Upper lobe of left lung (tissue), 6 donors: ENCODE measurements at places on chromosomes 16 and 17. TPM values are rescaled to one million over a fixed set of nuclear protein-coding genes. Genes with fewer than 3 reads are reported as not detected.

GRCh38 chr17:38898812-38899348, 26.5 kb upstream of the LASP1NB start:
- H3K27ac ChIP-seq: peak overlapping the region; percentile 73
- H3K4me3 ChIP-seq: no peak overlapping the region
- DNase-seq: no peak
- no peaks in the 10 kb centered on the region for H3K27me3 ChIP-seq

DNA sequence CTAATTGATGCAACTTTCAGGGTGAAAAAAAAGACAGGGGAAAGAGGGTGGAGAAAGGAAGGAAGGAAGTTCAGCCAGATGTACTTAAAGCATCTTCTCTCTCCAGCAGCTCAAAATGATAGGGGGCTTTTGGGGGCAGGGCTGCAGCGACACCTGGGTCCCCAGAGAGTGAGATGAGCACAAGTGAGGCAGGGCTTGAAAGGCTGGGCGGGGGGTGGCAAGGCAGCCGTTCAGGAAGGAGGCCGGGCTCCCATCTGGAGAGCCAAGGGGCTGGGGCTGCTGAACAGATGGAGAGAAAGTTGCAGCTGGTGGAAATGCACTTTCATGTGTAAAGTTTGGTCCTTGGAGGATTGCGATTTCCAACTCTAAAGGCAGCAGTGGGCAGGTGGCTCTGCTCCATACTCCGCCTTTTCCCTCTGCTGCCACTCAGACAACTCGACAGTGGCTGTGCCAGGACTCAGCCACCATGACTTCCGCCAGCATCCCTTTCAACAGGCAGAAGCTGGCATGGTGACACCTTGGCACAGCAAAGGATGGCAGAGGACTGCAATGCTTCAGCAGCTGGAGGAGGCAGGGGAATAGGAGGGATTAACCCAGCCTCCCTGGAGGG, 7.7 kb downstream of the SLC35B1 start:
- H3K36me3 ChIP-seq: peaks cover 51% of the 10 kb centered on the region
- peak; percentile 39 for DNase-seq
- H3K4me3 ChIP-seq: no peak overlapping the region
- H3K4me1 ChIP-seq: peaks cover 3% of the 10 kb centered on the region
- no peaks in the 10 kb centered on the region for H3K27me3 ChIP-seq

- peak within 1 kb of the TSS; percentile 92 for H3K27ac ChIP-seq
- peaks cover 15% of the 10 kb centered on the region for H3K4me1 ChIP-seq
- peaks cover 6% of the 10 kb centered on the region for H3K27me3 ChIP-seq
- H3K4me3 ChIP-seq: peak within 1 kb of the TSS; percentile 64
- DNase-seq: peak; percentile 91
Measured at GRCh38 chr17:42760652-42761581, at the start of gene RAMP2. TSS of gene RAMP2 (plus strand) at chr17:42761227. CDS start at chr17:42761262, 35 bp downstream.

DNA sequence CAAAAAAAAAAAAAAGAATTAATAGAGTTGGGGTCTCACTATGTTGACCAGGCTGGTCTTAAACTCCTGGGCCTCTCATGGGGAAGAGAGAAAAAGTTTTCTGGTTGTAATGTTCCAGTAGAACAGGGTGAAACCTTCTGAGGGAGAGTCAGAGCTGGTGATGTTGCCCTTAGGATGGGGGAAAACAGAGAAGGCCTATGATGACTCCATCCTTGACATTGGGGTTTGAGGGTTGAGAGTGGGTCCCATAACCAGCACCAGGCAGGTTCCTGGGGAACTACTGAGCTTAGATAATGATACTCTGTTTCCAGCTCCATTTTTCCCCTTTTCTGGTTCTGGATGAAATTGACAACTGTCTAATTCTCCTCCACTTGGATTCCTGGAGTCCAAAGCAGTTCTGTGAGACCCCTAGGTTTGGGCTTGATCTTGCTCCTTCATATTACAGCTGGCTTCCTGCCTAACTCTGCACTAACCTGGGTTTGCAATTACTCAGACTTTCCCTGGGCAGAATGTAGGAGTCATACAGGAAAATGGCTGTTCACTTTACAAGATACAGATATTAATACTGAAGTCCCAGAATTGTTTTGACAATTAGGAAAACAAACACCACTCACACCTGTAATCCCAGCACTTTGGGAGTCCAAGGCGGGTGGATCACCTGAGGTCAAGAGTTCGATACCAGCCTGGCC, 62.8 kb upstream of the B4GALNT2 start:
- no peak for DNase-seq
- no peak overlapping the region for H3K27ac ChIP-seq
- H3K27me3 ChIP-seq: no peaks in the 10 kb centered on the region
- H3K4me3 ChIP-seq: no peak overlapping the region

SOX15 gene
- total RNA-seq: not detected

GRCh38 chr17:15083225-15083624, 181.9 kb downstream of the PMP22 start:
- H3K27ac ChIP-seq: no peak overlapping the region
- no peak for DNase-seq
- no peak overlapping the region for H3K4me3 ChIP-seq

DNA sequence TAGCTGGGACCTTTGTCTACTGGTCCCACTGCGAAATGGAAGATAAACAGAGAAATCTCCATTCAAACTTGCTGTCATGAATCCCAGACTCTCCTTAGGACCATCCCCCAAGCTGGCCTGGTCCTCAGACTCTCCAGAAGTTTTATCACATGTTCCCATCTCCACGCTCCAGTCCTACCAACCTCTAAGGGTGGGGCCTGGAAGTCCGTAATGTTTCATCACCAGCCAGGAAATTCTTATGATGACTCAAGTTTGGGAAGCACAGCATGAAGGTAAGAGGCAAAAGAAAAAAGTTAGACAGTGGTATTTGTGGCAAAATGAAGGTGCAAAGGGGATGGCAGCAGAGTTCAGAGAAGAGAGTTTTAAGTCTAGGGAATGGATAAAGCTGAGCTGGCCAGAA, 52.7 kb downstream of the ZNF18 start:
- H3K36me3 ChIP-seq: no peaks in the 10 kb centered on the region
- no peaks in the 10 kb centered on the region for H3K4me1 ChIP-seq
- no peak overlapping the region for H3K27ac ChIP-seq
- DNase-seq: no peak

GRCh38 chr17:64639516-64639915, 22.6 kb downstream of the SMURF2 start:
- no peak overlapping the region for H3K4me3 ChIP-seq
- no peak for DNase-seq
- H3K27me3 ChIP-seq: no peaks in the 10 kb centered on the region
- H3K27ac ChIP-seq: no peak overlapping the region
- H3K4me1 ChIP-seq: peaks cover 28% of the 10 kb centered on the region
- H3K36me3 ChIP-seq: no peaks in the 10 kb centered on the region

DNA sequence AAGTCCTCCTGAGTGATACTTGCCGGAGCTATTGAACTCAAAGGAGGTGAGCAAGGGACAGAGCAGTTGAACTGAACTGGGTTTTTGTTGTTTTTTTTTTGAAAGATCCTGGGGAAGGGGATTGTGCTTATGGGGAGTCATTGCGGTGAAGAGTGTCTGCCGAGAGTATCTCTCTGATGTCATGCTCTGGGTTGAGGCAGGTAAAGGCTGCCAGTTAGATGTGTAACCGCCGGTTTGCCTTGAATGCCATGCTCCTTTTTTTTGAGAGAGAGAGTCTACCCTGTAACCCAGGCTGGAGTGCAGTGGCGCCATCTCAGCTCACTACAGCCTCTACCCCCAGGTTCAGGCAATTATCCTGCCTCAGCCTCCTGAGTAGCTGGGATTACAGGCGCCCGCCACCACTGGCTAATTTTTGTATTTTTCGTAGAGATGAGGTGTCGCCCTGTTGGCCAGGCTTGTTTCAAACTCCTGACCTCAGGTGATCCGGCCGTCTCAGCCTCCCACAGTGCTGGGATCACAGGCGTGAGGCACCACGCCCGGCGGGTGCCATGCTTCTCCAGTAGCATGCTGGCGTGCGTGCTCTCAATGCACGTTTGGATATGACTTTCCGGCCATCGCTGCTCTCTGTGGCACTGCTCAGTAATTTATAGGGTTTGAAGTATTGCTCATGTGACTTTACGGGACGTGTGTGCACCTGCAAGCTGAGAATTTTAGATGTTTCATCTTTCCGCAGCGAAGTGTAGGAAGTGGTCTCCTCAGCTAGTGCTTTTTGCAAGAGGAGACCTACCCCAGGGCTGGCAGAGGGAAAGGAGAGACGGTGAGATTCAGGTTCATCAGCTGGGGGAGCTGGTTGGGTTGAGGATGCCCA, 8.5 kb downstream of the ZC3H18 start:
- H3K27me3 ChIP-seq: no peaks in the 10 kb centered on the region
- DNase-seq: no peak
- peaks cover 82% of the 10 kb centered on the region for H3K36me3 ChIP-seq

DNA sequence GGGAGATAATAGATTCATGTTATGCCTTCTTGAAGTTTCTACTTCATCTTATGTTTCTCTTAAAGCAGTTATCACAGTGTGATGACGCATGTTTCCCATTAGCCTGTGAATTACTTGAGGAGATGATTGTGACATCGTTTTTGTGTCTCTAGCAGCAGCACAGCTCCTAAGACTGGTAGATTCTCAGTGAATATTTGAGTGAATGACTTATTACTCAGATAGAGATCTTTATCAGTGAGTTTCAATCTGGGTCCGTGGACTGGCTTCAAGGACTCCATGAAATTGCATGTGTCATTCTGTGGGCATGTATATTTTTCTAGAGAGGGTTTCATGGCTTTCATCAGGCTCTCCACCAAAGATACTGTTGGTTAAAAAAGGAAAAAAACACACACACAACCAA, 29.9 kb downstream of the YPEL2 start:
- no peak overlapping the region for H3K4me3 ChIP-seq
- H3K4me1 ChIP-seq: peaks cover 33% of the 10 kb centered on the region
- no peak for DNase-seq
- no peak overlapping the region for H3K27ac ChIP-seq
- no peaks in the 10 kb centered on the region for H3K27me3 ChIP-seq
